ENCODE measurements at places on chromosomes 12 and 14.

DNA sequence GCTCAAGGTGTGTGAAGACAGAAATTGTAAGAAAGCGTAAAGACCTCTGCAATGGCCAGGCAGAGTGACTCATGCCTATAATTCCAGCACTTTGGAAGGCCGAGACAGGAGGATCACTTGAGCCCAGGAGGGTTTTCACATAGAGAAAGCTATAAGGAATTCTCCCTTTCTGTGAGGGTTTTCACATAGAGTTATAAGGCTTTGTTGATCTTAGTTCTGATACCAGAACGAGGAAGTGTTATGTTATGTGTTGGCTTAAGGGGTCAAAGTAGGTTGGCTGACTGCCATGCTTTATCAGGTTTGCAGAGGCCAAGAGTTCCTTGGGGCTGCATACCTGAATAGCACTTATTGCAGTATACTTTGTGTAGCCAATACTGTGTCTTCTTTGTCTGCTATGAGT, 139.1 kb downstream of the ERC1 start:
- DNase-seq, result no peak

DNA sequence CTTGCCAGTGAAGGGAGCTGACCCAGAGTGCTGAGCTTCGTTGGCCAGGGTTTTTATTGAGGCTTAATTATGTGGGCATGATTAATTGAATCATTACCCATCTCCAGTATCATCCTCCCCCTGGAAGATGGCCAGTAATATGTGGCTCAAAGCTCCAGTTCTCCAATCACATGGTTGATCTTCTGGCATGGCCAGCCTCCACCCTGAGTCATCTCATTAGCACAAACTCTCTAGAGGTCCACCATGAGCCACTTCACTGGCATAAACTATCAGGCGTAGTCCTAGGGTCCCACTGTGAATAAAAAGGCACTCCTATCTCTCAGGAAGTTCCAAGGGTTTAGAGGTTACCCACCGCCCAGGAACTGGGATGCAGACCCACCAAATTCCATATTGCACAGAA, 135.0 kb downstream of the ANO6 start:
- no peak for DNase-seq

GRCh38 chr12:68865399-68866164, 57.6 kb downstream of the MDM2 start:
- DNase-seq, result no peak

GRCh38 chr12:27940756-27941402, 31.7 kb downstream of the PTHLH start:
- DNase-seq, result peak; percentile 40

- no peak for DNase-seq
Observed at GRCh38 chr12:131389054-131390013, 321.6 kb upstream of the SFSWAP start.

DNA sequence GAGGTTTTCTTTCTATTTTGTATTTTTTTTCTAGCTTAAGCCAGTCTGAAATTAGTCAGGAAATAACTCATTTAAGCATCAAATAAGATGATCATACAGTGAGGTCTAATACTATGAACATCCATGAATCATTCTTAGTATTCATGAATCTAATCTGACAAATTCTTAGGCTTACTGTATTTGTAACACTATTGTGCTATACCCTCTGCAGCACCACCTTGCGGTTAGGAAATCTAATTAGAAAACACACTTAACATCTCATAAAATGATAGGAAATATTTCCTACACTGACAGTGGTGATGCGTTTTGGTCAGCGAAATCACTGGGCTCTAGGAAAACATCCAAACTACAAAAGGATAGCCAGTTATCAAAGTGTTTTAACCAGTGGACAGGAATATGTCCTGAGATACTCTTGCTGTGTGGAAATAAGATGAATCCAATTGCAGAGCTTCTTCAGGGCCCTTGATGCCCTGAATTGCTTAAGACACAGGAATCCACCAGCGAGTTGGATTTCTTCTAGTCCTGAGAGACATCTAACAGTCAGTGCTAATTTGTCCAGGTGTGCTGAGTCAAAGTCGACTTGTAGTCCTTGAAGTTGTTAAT, 109.3 kb upstream of the MYF6 start:
- no peak for DNase-seq

- no peak for DNase-seq
Observed at GRCh38 chr12:58413794-58414193, 472.4 kb downstream of the ATP23 start.

- DNase-seq, result no peak
Observed at GRCh38 chr14:96225213-96225612, 20.6 kb downstream of the BDKRB2 start.

DNA sequence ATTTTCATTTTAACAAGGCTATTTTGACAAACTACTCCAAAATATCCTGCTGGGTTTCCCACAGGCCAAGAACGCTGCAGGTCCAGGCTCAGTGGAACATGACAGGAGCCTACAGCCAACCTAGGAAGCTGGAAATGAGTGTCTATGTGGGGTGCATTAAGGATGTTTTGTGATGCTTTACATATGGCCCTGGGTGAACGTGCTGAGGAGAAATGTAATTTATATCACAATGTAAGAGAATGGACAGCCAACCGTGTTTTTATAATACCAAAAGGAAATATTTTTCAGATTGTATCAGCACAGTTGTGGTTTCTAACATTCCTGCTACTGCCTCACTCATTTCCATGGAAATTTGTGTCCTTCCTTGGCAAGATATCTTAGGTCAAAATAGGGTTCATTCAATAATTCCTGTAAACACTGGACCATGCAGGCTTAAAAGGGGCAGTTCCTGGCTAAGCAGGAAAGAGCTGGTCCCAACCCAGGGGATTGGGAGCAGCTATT, 51.5 kb downstream of the ST8SIA1 start:
- no peak for DNase-seq

DNA sequence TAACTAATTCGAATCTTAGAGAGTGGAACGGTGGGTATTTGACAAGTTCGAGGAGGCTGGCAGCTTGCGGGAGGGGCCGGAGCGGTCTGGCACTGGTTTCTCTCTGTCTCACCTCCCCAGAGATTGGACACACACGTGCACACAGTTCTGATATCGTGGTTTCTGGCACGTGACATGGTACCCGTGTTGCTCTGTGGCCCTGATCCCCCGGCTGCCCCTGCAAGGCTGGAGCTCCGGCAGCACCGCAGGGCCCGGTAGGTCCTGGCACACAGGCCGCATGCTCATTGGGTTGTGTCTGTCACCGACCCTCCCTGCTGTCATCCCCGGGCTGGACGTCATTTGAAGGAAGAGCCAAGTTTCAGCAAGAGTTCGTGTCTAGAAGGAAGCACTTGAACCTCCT, 82.7 kb downstream of the PPP2R5C start:
- DNase-seq, result no peak

Measured in substantia nigra (tissue), 51 donors.